Activated CD8-positive, alpha-beta T cell treated with anti-CD3 and anti-CD28 coated beads, Interleukin-2, amount 10 ng/mL, durations not matched to agents 7 days and 5 days (primary cell): ENCODE measurements at places on chromosomes 3 and 15. TPM values are rescaled to one million over a fixed set of nuclear protein-coding genes. Genes with fewer than 3 reads are reported as not detected.

Gene PLA2G4D
- total RNA-seq: not detected

Gene GOLGA8J
- total RNA-seq: 0.34 TPM

Gene CCR1
- 41.5 TPM for total RNA-seq

Gene SPATA12
- not detected for total RNA-seq

Gene EFL1
- total RNA-seq: 29.0 TPM

Gene ELL3
- total RNA-seq: 4.4 TPM

Gene SERF2
- total RNA-seq: 1,025 TPM

Gene HGD
- 0.29 TPM for total RNA-seq

GRCh38 chr15:68281008-68281407 lies 3.5 kb downstream of the FEM1B start:
- DNase-seq: no peak

GRCh38 chr3:184380185-184380626 lies 352 bp downstream of the CHRD start:
- DNase-seq: no peak

- DNase-seq: no peak
Measured at GRCh38 chr3:27713078-27713423, 9.1 kb downstream of the EOMES start.

- no peak for DNase-seq
Measured at GRCh38 chr3:11665331-11665730, 21.6 kb upstream of the VGLL4 start.

- DNase-seq: no peak
Measured at GRCh38 chr3:39644176-39644575, 165.2 kb upstream of the MYRIP start.

DNA sequence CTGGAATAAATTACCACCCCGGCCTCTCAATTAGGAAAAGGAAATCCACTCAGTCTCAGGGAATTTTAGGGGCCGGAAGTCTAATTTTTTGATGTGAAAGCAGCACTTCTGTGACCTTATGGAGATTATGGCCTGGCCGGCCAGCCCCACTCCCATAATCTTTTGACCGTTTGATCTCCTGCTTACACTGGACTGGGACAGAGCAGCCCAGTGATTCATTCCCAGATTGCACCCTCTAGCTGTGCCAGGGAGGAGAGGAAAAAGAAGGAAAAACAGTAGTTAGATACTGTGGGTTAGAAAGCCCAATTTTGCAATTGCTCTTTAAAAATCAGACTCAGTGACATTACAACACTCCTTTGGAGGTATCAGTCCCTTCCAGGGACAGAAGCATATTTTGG lies 32.4 kb downstream of the GJD2 start:
- DNase-seq: no peak

DNA sequence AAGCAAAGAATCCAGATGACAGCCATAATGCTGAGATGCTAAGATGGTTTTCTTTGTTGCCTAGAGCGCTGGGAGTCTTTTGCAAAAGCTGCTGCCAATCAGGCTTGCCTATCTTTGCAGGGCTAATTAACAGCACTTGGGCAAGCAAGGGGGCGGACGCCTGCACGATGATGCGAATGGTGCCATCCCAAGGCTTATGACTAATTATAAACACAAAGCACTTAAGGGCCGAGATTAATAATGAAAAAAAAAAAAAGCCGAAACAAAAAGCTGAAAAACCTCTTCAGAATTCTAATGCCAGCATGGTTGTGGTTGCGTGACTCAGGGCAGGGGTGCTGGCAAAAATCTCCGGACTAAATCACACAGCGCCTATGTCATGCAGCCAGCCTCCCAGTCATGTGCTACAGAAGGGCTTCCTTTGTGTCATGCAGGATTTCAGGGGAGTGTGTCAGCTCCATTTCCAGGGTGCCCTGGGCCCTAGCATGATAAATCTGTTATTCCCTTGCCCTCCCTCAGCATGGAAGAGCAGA lies 185.0 kb upstream of the ANKRD28 start:
- DNase-seq: no peak

DNA sequence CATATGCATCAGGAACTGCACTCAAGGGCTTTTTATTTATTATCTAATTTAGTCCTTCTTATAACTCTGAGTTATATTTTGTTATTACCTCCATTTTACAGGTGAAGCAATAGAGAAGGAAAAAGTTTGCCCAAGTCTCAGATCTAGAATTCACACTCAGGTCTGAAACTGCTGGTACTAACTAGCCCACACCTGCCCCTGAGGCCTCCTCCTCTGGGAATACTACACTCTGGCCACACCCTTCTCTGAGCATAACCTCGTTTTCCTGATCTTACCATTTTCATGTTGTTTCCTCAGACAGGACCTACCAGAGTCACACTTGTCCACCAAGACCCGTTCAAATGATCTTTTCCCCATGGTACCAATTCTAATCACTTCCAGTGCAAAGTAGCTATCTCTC lies 94.1 kb upstream of the CHRM5 start:
- DNase-seq: no peak

DNA sequence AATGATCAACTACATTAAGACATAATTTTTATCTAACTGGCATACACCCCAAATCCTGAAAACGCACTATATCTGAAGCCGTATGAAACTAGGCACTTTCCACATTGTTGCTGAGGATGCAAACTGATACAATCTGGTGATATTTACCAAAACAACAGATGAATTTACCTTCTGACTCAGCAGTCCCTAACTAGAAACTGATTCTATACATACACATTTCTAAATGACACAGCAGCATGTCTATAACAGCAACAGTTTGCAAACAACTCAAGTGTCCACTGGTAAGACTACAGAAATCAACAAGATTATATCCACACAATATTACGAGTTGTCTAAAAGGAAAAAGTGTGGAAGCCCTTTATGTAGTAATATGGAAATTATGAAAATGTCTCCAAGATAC lies 22.9 kb downstream of the SECISBP2L start:
- no peak for DNase-seq

- no peak for DNase-seq
Measured at GRCh38 chr3:114450008-114450596, 156.3 kb downstream of the TIGIT start.
